ENCODE measurements at places on chromosomes 1 and 21. TPM values are rescaled to one million over a fixed set of nuclear protein-coding genes. Genes with fewer than 3 reads are reported as not detected.
A peak's percentile ranks its signal among the peaks of the same experiment; 100 is the strongest.

- peaks cover 5% of the 10 kb centered on the region for H3K36me3 ChIP-seq
- no peaks in the 10 kb centered on the region for H3K27me3 ChIP-seq
- no peak overlapping the region for H3K4me3 ChIP-seq
- H3K4me1 ChIP-seq: no peaks in the 10 kb centered on the region
Measured at GRCh38 chr1:20974951-20975350, 187.8 kb upstream of the HP1BP3 start.

DNA sequence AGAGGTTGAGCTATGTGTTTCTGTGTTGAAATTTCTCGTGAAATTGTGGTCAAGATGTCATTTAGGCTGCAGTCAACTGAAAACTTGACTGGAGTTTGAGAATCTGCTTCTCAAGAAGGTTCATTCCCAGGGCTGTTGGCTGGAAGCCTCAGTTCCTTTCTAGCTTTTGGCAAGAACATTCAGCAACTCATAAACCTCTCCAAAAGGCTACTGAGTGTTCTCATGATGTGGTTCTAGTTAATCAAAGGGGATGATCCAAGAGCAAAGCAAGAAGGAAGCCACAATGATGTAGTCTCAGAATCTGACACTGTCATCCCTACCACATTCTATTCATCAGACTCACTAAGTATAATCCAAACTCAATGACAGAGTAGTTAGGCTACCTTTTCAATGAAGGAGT, 66.6 kb downstream of the SPATA6 start:
- DNase-seq: no peak
- H3K27me3 ChIP-seq: no peaks in the 10 kb centered on the region
- H3K4me1 ChIP-seq: no peaks in the 10 kb centered on the region

Gene CLCA2
- not detected for total RNA-seq

- H3K27ac ChIP-seq: no peak overlapping the region
- DNase-seq: no peak
- H3K27me3 ChIP-seq: no peaks in the 10 kb centered on the region
- H3K4me3 ChIP-seq: no peak overlapping the region
- no peaks in the 10 kb centered on the region for H3K36me3 ChIP-seq
Measured at GRCh38 chr1:200279810-200280411, 129.9 kb downstream of the ZNF281 start.

DNA sequence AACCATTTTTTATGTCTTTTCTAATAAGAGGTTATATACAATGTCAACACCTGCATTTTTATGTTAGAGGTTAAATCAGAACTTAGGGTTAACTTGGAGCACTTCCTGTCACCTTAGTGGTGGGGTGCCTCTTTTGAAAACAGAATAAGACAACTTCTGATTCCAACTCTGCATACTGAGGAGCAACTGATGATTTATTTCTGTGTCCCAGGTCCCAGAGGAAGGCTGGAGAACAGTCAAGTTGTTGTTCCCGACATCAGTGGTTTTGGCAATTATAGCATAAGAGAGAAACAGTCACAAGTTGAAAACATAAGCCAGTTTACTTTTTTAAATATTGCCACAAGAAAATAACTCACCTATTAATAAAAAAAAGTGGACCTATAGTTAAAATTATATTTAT, 871.0 kb upstream of the ADAMTS5 start:
- no peak overlapping the region for H3K4me3 ChIP-seq
- no peak overlapping the region for H3K27ac ChIP-seq
- H3K27me3 ChIP-seq: no peaks in the 10 kb centered on the region

Gene KIF14
- 1.3 TPM for total RNA-seq

GRCh38 chr1:158327481-158327880, 3.9 kb downstream of the CD1B start:
- no peak overlapping the region for H3K27ac ChIP-seq
- H3K4me3 ChIP-seq: no peak overlapping the region
- H3K27me3 ChIP-seq: no peaks in the 10 kb centered on the region
- no peaks in the 10 kb centered on the region for H3K36me3 ChIP-seq
- DNase-seq: no peak

GRCh38 chr1:91073299-91073698, 51.5 kb upstream of the ZNF644 start:
- H3K27ac ChIP-seq: no peak overlapping the region
- H3K4me3 ChIP-seq: no peak overlapping the region
- no peaks in the 10 kb centered on the region for H3K36me3 ChIP-seq

GRCh38 chr1:91763252-91763651, 122.7 kb downstream of the TGFBR3 start:
- H3K36me3 ChIP-seq: no peaks in the 10 kb centered on the region
- DNase-seq: no peak
- no peaks in the 10 kb centered on the region for H3K27me3 ChIP-seq
- H3K27ac ChIP-seq: no peak overlapping the region
- H3K4me1 ChIP-seq: peaks cover 32% of the 10 kb centered on the region
- H3K4me3 ChIP-seq: no peak overlapping the region

GRCh38 chr21:46542588-46543124, 62.2 kb downstream of the S100B start:
- H3K4me3 ChIP-seq: no peak overlapping the region
- H3K27me3 ChIP-seq: no peaks in the 10 kb centered on the region
- no peaks in the 10 kb centered on the region for H3K4me1 ChIP-seq
- H3K27ac ChIP-seq: no peak overlapping the region
- DNase-seq: no peak

Gene THEMIS2
- 119 TPM for total RNA-seq

Gene LCE6A
- not detected for total RNA-seq

DNA sequence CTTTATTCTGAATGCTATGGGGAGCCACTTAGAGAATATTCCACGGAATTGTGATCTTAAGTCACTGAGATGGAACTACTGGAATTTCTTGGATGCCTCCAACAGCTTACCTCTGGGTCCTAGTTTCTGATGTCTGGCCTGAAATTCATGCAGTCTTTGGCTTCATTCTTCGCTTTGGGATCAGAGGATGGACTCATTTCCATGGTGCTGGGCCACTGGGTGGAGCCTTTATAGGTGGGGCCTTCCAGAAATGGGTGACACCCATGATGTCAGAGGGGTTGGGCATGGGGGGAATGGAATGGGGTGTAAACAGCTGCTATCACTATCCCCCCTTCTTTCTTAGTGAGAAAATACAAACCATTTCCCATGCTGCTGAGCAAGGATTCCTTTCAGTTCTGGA, 73.7 kb upstream of the FGGY start:
- peaks cover 29% of the 10 kb centered on the region for H3K4me1 ChIP-seq
- H3K27ac ChIP-seq: peak overlapping the region; percentile 21

GRCh38 chr1:155022927-155023236, 10.7 kb downstream of the DCST2 start:
- no peak overlapping the region for H3K4me3 ChIP-seq
- DNase-seq: no peak
- peaks cover 3% of the 10 kb centered on the region for H3K4me1 ChIP-seq

DNA sequence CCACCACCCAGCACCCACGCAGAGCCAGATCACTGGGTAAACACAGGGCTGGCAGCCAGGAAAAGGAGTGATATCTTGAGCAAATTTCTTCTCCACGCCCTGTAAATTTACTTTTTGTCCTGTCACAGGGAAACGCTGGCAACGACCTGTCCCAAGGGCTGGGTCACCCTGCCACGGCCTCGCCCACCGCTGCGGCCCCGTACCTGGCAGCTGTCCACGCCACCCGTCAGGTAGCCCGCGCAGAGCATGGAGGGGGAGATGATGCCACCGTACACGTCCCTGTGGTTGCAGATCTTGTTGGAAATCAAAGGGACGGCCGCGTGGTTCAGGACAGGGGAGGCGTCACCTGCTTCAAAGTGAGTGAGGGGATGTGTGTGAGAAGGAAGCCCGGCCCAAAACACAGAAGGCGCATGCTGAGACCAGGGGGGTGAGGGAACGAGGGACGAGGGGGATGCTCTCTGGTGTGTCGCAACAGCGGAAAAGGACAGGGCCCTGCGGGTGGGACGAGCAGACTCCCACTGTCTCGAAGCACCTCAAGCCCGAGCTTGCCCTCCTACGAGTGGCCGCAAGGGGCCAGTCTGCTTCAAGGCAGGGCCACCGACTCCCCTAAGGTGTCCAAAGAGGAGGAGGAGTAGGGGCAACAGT, 10.1 kb upstream of the TFF1 start:
- H3K27me3 ChIP-seq: no peaks in the 10 kb centered on the region
- H3K4me3 ChIP-seq: no peak overlapping the region
- DNase-seq: no peak

- DNase-seq: no peak
- no peak overlapping the region for H3K27ac ChIP-seq
- no peak overlapping the region for H3K4me3 ChIP-seq
- peaks cover 14% of the 10 kb centered on the region for H3K4me1 ChIP-seq
- no peaks in the 10 kb centered on the region for H3K27me3 ChIP-seq
Measured at GRCh38 chr1:229209816-229210215, 61.1 kb upstream of the RAB4A start.

Gene RIPK4
- total RNA-seq: 9.2 TPM

DNA sequence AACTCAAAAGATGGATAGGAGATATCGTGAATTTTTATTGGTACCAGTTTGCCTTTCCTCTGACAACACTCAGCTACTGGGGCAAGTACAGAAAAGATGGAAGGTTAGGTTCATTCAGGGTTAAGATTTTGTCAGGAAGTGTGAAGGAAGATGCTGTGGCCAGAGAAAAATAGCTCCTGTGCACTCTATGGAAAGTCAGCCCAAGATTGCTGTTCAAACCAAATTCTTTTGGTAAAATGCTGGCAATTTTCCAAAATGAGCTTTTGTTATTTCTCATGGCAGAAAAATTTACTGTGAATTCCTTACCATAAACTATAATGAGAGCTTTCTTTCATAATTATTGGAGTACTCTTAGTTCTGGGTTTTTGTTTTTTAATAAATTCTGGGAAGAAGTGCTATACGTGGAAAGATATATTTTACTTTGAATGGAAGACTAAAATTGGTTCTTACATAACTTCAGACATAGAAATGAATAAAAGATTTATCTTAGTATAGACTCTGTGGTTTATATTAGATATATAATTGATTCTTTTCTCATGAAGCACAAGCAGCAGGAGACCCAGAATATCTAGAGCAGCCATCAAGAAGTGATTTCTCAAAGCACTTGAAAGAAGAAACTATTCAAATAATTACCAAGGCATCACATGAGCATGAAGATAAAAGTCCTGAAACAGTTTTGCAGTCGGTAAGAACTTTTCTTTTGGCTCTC, 112.2 kb downstream of the USP25 start:
- no peak for DNase-seq
- H3K4me3 ChIP-seq: no peak overlapping the region
- peaks cover 16% of the 10 kb centered on the region for H3K4me1 ChIP-seq
- H3K36me3 ChIP-seq: no peaks in the 10 kb centered on the region

Gene EPHB2
- total RNA-seq: 9.3 TPM

GRCh38 chr21:46347791-46348381, 23.9 kb downstream of the PCNT start:
- peaks cover 46% of the 10 kb centered on the region for H3K36me3 ChIP-seq
- peak overlapping the region; percentile 31 for H3K27ac ChIP-seq

Gene CLCA4
- not detected for total RNA-seq

Gene OR2G2
- total RNA-seq: not detected

Gene FAM177B
- total RNA-seq: 3.1 TPM

- H3K27ac ChIP-seq: no peak overlapping the region
- DNase-seq: no peak
- no peaks in the 10 kb centered on the region for H3K27me3 ChIP-seq
- peaks cover 5% of the 10 kb centered on the region for H3K4me1 ChIP-seq
- H3K36me3 ChIP-seq: no peaks in the 10 kb centered on the region
- H3K4me3 ChIP-seq: no peak overlapping the region
Measured at GRCh38 chr1:168220470-168220871, 5.3 kb upstream of the SFT2D2 start.

DNA sequence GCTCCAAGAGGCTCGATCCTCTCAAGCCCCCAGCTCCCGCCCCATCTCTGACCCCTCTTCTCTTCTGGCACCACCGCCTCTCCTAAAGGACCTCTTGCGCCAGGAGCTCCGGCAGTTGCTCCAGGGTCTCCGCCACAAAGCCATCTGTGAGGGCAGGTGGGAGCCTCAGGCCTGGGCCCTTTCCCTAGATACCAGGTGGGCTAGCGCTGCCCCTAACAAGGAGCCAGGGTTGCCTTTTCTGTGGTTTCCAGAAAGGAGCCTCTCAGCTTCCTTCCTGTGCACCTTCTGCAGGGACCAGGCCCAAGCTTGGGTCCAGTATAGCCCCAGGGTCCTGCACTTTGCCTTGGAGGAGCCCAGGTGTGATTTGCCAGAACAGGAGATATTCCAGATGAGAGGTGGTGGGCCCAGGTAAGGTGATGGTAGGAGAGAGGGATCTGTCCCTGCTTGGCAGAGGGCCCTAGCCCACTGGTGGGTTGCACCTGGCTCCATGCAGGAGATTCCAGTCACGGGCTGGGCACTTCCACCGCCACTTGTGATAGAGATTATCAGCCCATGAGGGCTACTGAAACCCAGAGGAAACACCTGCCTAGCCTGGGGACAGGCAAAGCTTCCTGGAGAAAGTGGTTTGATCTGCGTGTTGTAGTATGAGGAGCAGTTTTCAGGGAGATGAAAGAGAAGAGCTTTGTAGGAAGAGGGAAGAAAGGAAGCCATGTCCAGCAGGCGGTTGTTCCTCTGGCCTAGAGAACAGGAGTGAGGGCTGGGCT, 1.0 kb downstream of the CCDC24 start:
- H3K27ac ChIP-seq: peak overlapping the region; percentile 84
- H3K4me1 ChIP-seq: peaks cover 34% of the 10 kb centered on the region
- DNase-seq: no peak
- peak overlapping the region; percentile 77 for H3K4me3 ChIP-seq

GRCh38 chr1:43949678-43950077, 2.9 kb downstream of the IPO13 start:
- H3K27me3 ChIP-seq: no peaks in the 10 kb centered on the region
- H3K36me3 ChIP-seq: peaks cover 7% of the 10 kb centered on the region
- no peak overlapping the region for H3K4me3 ChIP-seq

GRCh38 chr1:76053021-76053420, 21.5 kb upstream of the ST6GALNAC3 start:
- no peak overlapping the region for H3K27ac ChIP-seq
- no peaks in the 10 kb centered on the region for H3K36me3 ChIP-seq
- no peaks in the 10 kb centered on the region for H3K4me1 ChIP-seq
- DNase-seq: no peak
- H3K27me3 ChIP-seq: no peaks in the 10 kb centered on the region

GRCh38 chr1:33335020-33335419, 14.1 kb upstream of the A3GALT2 start:
- peaks cover 37% of the 10 kb centered on the region for H3K36me3 ChIP-seq
- no peaks in the 10 kb centered on the region for H3K27me3 ChIP-seq
- no peak for DNase-seq
- peak overlapping the region; percentile 76 for H3K27ac ChIP-seq
- no peak overlapping the region for H3K4me3 ChIP-seq

Gene KCNAB2
- 36.1 TPM for total RNA-seq

Gene PRDM16
- total RNA-seq: 85.4 TPM

- H3K4me3 ChIP-seq: no peak overlapping the region
- DNase-seq: no peak
- H3K36me3 ChIP-seq: no peaks in the 10 kb centered on the region
- no peaks in the 10 kb centered on the region for H3K27me3 ChIP-seq
- H3K27ac ChIP-seq: no peak overlapping the region
- H3K4me1 ChIP-seq: no peaks in the 10 kb centered on the region
Measured at GRCh38 chr21:28239340-28239739, 753.3 kb downstream of the LTN1 start.

Gene RAB25
- total RNA-seq: not detected

DNA sequence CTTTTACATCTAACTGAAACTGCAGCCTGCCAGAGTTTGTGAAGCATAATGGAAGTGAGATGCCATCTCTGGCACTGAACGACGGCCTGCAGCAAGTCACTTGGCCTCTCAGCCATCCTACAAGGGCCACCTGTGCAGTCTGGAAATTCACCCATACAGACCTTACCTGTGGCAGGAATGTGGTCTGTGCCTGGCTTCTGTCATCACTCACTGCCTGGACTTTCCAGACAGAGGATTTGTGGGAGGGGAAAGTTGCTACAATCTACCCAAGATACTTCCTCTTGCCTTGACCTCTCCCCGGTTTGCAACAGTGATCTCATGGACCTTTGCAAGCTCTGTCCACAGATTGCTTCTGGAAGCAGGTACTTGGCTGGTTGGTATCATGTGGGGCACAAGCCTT, 58.4 kb upstream of the ATP1B1 start:
- no peak overlapping the region for H3K27ac ChIP-seq
- no peak overlapping the region for H3K4me3 ChIP-seq
- no peaks in the 10 kb centered on the region for H3K36me3 ChIP-seq

Gene OR6K3
- not detected for total RNA-seq
